Activated CD8-positive, alpha-beta memory T cell treated with anti-CD3 and anti-CD28 coated beads for 24 hours (primary cell): ENCODE measurements at places on chromosomes 7 and 10.

- no peak for DNase-seq
Measured at GRCh38 chr10:63561341-63561740, 40.1 kb downstream of the REEP3 start.

- peak; percentile 15 for DNase-seq
Measured at GRCh38 chr10:28661035-28661434, 16.3 kb upstream of the BAMBI start.

- no peak for DNase-seq
Measured at GRCh38 chr7:11716185-11716584, 115.8 kb downstream of the THSD7A start.

DNA sequence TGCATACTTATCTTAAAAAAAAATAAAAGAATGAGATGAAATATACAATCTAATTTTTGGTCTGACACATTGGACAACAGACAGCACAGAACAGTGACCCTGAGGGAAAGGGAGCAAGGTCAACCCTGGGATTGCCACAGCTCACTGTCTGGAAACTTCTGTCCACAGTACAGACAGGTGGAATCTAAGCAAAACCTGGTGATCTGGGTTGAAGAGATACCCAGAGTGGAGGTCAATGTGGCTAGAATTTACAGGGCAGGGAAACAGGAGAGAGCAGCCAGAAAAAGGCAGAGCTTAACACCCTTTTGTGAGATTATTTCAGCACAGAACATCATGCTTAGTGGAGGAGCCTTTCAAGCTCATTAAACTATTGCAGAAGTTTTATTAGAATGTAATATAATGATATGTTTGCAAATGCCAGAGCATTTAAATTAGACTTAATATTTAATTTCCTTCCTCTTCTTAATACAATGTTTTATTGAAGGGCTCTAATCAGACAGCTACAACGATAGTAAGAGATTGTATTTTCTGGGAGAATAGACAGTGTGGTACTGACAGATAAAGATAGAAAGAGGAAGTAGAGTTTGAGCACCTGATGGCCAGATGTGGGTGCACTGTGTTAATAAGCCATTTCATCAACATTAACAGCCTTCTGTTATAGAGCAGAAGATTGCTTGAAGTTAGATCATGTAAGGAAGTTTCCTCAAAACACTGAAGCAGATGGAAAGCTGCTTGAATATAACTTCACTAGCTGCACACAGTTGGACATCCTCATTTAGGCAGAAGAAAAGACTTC is 309.4 kb downstream of the HGF start:
- no peak for DNase-seq

DNA sequence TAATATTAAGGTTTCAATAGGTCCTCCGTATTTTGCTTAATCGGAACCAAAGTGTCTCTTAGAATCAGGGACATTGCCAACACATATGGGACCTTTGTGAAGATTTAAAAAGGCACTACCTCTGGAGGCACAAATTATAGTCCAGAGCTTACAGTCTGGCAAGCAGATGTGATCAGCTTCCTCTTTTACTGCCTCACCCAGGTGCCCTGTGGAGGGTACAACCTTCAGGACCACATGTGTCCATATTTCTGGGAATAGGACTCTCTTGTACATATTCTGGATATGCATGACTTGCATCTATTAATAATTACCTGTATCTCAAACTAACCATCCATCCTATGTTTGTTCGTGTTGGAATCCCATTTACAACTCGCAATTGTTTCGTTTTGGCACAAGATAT is 60.0 kb downstream of the HGF start:
- DNase-seq: no peak

- no peak for DNase-seq
Measured at GRCh38 chr10:132644527-132645246, 107.1 kb downstream of the INPP5A start.

- DNase-seq: no peak
Measured at GRCh38 chr7:136183981-136184380, 206.8 kb upstream of the MTPN start.

- no peak for DNase-seq
Measured at GRCh38 chr7:1691096-1691495, 21.0 kb downstream of the ELFN1 start.

DNA sequence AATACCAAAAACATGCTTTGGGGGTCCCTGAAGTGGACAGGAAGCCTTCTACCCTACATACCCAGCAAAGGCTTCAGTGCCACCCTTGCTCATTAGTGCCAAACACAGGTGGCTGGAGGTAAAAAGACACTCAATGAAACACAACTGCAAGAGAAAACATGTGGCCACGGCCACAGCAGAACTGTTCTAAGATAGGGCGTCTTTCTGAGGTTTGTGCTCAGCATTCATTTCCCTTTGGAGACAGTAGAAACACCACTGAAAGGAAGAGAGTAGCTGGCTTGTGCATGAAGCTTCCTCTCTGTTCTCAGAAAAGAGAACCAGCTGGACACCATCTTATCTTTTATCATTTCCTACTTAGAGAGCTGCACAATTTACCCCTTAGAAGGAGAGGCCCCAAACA is 143.0 kb downstream of the PLXNA4 start:
- DNase-seq: no peak

DNA sequence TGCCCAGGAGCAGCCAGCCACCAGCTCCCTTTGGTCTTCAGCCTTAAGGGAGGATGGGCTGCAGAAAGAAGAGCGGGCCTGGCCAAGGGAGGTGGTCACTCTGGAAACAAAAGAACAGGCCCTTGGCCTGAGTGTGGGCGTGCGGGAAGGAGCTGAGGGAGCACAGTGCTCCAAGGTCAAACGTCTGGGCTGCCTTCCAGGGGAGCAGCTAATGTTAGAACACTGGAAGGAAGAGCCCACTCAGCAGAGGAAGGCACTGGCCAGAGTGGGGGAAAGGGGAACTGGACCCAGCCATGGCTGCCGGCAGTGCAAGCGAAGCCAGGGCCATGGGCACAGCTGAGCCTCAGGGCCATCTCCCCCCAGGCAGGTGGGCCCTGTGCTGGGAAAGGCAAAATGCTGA is 42.7 kb downstream of the FAM53B start:
- no peak for DNase-seq

GRCh38 chr10:128306535-128306934 is 180.3 kb upstream of the MKI67 start:
- no peak for DNase-seq

- peak; percentile 42 for DNase-seq
Measured at GRCh38 chr7:139738101-139738489, 39.7 kb downstream of the HIPK2 start.

DNA sequence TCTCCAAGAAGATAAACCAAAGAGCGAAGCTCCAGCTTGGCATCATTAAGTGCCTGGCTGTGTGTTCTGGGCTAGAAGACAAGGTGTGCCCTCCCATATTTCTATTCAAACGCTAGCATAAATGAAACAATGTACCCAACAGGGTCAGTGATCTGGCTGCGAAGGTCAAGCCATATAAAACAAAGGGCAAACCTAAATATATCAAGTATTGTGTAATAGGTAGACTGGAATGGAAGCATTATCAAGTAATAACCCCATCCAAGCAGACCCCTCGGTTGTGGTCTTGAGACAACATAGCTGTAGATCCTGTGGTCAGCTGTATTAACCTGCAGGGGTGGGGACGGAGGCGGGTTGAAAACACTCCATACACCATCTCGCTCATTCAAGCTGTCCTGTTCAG is 31.6 kb upstream of the TNKS2 start:
- no peak for DNase-seq

- DNase-seq: no peak
Measured at GRCh38 chr7:126659124-126659523, 593.6 kb downstream of the GRM8 start.

- DNase-seq: peak; percentile 45
Measured at GRCh38 chr7:128275681-128276080, 34.6 kb downstream of the LEP start.

DNA sequence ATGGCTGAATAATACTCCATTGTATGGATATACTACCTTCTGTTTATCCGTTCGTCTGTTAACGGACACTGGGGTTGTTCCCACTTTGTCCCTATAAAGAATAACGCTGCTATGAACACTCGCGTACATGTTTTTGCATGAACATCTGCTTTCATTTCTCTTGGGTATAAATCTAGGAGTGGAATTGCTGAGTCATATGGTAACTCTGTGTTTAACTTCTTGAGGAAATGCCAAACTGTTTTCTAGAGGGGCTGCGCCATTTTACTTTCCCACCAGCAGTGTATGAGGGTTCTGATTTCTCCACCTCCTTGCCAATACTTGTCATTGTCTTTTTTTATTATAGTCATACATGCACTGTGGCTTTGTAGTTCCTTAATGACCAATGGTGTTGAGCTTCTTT is 20.6 kb upstream of the RASSF4 start:
- DNase-seq: no peak

DNA sequence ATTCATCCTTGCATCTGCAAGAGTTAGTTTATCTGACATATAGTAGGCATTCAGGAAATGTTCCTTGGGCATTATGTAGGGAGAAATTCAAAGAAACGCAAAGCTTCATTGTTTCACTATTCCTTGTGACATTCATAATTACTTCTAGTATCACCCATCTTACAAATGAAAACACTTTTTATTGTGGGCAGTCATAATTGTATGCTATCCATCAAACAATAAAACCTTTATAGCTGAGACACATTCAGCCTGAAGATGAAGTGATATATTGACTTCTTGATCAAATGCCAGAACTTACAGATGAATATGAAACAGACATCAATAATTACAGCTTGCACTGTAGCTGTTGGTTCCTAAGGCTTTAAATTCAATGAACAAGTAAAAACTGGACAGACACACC is 36.4 kb downstream of the FAM204A start:
- DNase-seq: no peak

- DNase-seq: no peak
Measured at GRCh38 chr10:51047857-51048256, 26.4 kb upstream of the PRKG1 start.

DNA sequence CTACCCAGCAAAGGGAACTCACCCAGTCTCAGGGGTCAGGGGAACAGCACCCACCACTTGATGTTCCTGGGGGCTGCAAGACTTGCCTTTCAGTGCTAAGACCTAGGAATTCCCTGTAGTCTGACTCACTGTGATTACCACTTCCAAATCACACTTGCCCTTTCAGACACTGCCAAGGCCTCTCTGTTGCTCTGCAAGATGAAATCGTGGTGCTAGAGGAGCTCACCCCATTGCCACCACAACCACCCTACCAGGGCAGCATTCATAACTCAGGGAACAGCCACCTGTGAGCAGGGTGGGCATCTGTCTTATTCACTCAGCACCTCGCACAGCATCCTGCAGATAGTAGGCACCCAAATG is 36.5 kb downstream of the XPNPEP1 start:
- no peak for DNase-seq

GRCh38 chr10:48929413-48929990 is 10.1 kb downstream of the LRRC18 start:
- DNase-seq: no peak

- DNase-seq: no peak
Measured at GRCh38 chr7:115724400-115725056, 306.0 kb downstream of the TFEC start.

- no peak for DNase-seq
Measured at GRCh38 chr7:80139236-80139635, 4.6 kb downstream of the GNAI1 start.

- no peak for DNase-seq
Measured at GRCh38 chr7:66315192-66315591, 110.1 kb downstream of the TPST1 start.

- DNase-seq: no peak
Measured at GRCh38 chr10:61211468-61211867, 241.7 kb downstream of the TMEM26 start.

- no peak for DNase-seq
Measured at GRCh38 chr7:146002431-146003078, 114.0 kb upstream of the CNTNAP2 start.

DNA sequence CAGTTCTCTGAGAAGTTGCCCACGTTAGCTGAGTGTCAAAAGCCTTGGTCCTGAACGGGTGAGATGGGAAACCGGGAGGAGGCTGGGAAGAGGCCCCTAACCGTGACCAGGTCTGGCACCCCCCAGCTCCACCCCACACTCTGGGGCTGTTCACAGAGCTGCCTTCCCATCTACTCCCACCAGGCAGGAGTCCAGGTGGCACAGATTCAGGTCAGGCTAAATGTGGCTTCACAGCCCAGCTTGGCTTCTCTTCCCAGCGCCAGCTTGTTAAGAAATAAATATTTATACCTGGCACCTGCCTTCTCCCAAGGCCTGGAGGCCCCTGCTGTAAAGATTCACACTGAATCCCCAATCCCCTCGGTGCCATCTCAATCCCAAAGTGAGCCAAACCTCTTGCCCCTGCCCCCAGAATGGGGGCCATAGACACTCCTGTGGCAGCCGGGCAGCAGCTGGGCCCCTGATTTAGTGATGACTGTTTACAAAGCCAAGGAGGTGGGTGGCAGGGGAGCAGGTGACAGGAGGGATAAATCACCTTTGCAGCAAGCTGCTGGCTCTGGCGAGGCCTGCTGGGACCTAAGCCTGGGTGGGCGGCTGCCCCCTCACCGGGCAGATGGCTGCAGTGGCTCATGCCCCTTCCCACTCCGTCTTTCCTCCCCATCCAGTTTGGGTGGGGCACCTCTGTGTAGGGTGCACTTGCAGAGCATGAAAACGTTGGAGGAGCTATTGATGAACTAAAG is 72.5 kb downstream of the GOLGA7B start:
- no peak for DNase-seq

- peak; percentile 56 for DNase-seq
Measured at GRCh38 chr7:80918909-80919721, at the start of gene SEMA3C. Gene SEMA3C (minus strand): TSS chr7:80919051. CDS start chr7:80916781, 2,270 bp downstream.

GRCh38 chr10:23648618-23649017 is 209.7 kb downstream of the OTUD1 start:
- no peak for DNase-seq
